SJCRH30 (cell line): ENCODE measurements at places on chromosomes 13 and 19. TPM values are rescaled to one million over a fixed set of nuclear protein-coding genes. Genes with fewer than 3 reads are reported as not detected.

GRCh38 chr13:63041640-63042414 is 1626.2 kb upstream of the PCDH20 start:
- DNase-seq = no peak

DNA sequence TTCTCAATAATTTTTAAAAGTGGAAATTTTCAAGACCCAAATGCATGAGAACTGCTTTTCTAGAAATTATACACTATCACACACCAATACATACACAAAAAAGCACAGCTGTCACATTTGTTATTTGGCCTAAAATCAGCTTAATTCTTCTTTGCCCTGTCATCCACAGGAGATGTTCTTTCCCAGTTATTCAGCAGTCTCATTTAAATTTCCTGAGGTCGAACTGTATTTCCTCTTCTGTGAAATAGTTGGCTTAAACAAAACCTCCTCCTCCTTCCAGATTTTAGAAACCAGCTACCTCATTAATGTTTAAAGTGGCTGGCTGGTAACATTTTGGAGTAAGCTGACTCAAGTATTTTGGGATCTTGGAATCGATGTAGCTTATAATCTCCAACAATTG is 39.1 kb downstream of the SMAD9 start:
- no peak for DNase-seq

DNA sequence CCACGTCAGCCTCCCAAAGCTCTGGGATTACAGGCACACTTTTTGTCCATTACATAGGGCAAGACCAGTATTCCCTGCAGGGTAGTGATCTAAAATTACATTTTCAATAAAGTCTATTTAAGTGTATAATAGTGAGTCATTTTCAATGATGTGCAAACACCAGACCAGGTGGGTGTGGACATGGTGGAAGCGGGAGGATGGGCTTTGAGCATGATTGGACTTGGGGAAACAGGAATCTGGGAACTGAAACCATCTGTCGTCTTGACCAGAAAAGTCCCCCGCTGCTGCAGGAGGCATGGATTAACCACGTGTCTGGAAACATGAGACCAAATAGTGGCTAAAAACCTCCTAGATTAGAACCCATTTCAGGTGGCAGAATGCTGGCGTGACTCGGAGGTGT is 4.9 kb downstream of the FXYD3 start:
- peak; percentile 50 for DNase-seq

DNA sequence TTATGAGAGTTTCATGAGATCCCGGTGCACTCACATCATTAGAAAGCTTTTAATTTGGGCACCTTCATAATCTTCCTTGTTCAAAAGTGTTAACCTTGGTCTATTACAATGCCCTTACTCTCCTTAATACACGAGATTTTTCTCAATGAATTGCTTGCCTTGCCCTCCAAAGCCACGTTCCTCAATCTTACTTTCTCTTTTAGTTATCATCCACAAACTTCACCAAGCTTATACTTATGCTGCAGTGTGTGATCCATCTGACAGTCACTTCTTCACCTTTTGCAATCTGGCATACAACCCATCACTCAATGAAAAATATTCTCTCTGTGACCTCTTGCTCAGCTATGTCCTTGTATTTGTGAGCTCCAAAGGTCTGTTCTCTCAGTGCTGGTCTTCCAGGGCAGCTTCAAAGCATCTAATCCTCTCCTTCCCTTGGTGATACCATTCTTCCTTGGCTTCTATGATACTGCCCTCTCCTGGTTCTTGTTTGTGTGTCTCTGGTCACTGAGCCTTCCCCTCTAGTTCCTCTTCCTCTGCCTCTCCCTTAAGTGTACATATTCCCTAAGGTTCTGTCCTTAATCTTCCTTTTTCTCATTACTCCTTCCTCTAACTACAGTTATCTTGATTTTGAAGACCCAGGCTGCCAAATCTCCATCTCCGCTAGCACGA is 202.2 kb upstream of the STARD13 start:
- peak; percentile 61 for DNase-seq

Gene SLC10A2
- not detected in 2 replicates for total RNA-seq

DNA sequence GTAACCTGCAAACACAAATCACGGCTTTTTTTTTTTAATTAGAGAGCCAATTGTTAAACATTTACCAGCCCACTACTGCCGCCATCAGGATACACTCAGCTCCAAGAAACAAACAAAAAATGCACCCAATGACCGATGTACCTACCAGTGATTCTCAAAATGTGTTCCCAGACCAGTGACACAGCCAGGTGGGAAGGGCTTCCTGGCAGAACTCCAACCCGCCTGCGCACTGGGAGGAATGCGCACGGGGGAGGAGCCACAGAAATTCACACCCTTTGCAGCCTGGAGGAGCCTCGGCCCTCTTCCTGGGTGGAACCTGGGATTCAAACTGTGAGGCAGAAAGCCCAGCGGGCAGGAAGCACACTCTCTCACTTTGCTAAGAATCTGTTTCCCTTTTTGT is 255.9 kb downstream of the TBC1D4 start:
- DNase-seq = no peak
